ENCODE measurements at places on chromosomes 2 and 18.

DNA sequence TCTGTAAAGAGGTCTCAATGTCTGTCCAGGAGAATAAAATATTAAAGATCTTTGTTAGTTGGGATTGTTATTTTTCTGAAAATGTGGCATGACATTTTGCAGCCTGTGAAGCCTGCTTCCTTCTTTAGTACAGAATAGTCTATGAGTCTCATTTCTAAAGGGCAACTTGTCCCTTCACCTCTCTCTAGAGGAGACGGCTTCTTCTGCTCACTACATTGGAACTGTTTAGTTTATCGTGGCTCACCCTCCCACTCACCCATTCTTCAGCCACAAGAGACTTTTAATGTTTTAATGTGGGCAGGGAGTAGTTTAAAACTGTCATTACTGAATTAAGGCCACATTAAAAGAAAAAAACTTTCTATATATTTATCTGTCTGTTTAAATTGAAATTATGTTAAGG lies 161.0 kb downstream of the BARD1 start:
- no peak for DNase-seq

GRCh38 chr18:41642756-41643155 lies 312.3 kb upstream of the PIK3C3 start:
- DNase-seq, result no peak

- DNase-seq, result no peak
Measured at GRCh38 chr2:197801033-197801432, 3.4 kb upstream of the PLCL1 start.

DNA sequence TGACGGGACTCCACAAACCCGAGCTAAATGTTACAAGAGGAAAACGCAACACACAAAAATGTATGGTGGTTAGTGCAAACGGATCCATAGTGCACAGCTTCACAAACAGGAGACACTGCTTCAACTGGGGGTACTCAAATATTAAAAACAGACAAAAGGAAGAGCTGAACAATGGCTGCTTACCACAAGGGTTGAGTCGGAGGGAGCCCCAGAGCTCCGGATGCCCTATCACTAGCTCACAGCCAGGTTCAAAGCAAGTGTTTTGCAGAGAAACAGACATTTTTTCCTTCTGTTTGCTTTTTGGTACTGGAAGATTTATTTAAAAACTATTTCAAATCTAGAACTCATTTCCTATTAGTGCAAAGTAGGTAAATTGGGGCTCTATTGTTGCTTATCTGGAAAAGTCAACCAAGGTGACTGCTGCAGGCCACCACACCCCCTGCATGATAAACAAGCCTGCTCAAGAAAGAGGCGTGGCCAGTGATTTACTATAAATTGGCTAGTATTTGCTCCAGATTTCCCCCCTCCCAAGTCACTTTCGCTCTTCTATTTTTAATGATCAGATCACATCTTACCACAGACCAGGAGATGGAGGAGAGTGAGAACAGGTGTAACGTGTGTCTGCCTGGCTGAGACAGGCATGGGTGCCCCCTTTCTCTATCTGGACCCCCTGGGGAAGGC lies 46.5 kb downstream of the ZAP70 start:
- DNase-seq, result no peak

DNA sequence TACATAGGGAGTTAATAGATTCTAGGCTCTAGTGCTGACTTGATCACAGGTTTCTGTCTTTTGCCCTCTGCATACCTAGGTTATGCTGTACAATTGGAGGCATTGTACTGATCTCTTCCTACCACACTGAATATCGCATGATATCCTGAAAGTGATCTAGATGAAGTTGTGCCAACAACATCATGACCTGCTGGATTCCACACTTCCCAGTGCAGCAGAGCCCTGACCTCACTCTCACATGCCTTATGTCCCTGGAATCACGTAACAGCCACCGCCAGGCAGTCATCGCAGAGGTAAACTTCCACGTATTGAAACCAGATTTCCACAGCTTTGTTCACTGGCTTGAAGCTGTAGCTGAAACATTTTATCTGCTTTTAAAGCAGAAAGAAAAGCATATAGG lies 214.0 kb downstream of the ANKRD30B start:
- no peak for DNase-seq

DNA sequence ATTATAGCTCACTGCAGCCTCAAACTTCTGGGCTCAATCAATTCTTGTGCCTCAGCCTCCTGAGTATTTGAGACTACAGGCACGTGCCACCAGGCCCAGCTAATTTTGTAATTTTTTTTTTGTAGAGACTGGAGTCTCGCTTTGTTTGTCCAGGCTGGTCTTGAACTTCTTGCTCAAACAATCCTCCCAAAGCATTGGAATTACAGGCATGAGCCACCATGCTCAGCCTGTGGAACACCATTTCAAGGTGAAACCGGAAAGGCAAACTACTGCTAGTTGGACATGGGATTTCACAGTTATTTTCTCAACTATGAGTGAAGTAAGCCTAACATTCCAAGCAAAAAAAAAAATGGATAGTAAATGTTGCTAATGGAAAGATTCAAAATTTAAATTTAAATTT lies 20.9 kb upstream of the TGIF1 start:
- DNase-seq, result no peak

DNA sequence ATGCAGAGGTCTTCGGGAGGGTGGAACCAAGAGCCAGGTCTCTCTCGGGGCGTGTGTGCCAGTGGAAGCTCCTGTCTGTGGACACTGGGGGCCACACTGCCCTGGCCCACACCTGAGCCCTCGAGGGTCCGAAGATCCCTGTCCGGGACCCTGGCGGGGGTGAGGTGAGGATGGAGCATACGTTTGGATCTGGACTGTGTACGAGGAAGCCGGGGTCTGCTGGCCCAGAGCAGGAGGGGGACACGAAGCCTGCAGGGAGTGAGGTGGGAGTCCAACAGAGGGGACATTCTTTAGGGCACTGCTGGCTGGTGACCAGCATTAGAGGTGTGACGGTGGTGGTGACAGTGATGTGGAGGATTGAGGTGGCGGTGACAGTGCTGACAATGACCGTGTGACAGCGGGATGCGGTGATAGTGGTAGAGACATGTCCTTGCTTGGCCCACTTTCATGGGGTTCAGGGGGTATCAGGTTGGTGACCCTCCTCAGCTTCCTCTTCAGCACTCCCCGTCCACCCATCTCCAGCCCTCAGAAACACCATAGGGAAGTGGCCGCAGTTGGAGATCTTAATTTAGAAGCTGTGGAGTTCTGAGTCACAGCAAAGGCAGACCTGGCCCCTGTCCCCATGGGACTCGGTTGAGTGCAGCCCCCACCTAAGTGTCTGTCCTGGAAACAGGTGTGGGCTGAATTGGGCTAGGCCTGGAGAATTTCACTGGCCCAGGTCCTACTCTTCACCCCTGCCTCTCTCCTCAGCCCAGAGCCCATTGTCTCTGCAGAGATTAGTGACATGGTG lies 252.0 kb downstream of the DYSF start:
- no peak for DNase-seq

DNA sequence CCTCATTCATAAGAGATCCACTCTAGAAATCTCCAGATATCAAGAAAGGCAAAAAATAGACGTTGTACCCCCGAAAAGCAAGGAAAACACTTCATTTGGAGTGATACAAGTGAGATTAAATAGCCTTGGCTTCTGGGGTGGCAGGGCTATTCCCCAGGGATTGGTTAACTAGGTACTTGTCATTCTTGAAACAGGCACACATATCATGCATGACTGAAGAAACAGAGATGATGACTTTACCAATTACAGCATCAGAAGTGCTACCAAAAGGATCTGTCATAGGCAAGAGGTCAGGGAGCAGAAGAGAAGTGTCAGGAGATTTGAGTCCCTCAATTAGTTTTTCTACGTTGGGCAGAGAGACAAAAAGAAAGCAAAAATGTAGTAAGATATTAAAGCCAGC lies 45.2 kb upstream of the NFU1 start:
- DNase-seq, result no peak

- DNase-seq, result no peak
Measured at GRCh38 chr2:154437104-154437503, 261.4 kb upstream of the KCNJ3 start.

DNA sequence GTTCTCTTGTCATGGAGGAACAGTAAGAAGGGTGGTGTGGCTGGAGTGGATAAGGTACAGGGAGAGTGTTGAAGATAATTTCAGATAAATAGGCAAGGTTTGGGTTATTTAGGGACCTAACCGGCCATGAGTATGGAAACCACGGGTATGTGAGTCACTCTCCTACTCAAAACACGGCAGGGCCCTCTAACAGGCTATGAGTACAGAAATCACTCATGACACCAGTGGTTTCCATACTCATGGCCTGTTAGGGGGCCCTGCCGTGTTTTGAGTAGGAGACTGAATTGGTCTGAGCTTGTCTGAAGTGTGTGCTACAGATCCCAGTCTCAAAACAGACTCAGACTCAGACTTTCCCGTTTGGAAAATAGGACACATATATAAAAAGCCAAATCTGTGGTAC lies 428.4 kb upstream of the HNMT start:
- DNase-seq, result no peak

- no peak for DNase-seq
Measured at GRCh38 chr2:18703555-18703954, 114.2 kb upstream of the NT5C1B start.

- DNase-seq, result no peak
Measured at GRCh38 chr2:130389783-130390182, 33.9 kb downstream of the PTPN18 start.
